ENCODE measurements at places on chromosomes 12 and 14.

DNA sequence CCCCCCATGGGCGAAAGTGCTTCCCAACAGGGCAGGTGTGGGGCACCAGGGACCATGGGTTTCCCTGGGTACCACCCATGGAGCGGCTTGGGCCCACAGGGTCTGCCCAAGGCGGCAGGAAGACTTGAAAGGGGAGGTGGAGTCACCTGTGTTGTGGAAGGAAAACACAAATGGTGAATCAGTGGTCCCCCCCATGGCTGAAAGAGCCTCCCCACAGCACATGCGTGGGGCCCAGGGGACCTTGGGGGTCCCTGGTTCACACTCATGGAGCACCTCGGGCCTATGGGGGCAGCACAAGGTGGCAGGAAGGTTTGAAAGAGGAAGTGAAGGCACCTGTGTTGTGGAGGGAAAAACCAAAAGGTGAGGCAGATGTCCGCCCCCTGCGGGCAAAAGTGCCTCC lies 581.9 kb downstream of the ALG10 start:
- DNase-seq, result no peak

- DNase-seq, result no peak
These were observed 27.2 kb downstream of the GLT8D2 start for GRCh38 chr12:104022786-104023185.

DNA sequence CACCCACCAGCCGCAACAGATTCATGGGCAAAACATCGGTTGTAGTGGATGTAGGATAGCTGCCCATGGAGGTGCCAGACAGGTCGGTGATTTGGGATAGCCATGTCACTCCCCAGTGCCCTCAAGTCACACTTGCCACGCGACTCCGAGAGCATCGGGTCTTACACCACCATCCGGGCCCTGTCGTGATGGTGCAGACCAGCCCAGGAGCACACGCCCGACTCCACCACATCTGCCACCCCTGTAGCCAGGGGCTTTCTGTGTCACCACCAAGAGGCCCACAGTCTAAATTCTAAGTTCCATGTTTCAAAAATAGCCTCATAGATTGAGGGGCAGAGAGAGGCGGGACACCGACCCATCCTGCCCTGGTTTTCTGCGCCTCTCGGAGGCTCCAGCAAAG lies 18.0 kb downstream of the FOXN4 start:
- no peak for DNase-seq

- DNase-seq, result no peak
These were observed 74.7 kb downstream of the NIN start for GRCh38 chr14:50756300-50756699.

DNA sequence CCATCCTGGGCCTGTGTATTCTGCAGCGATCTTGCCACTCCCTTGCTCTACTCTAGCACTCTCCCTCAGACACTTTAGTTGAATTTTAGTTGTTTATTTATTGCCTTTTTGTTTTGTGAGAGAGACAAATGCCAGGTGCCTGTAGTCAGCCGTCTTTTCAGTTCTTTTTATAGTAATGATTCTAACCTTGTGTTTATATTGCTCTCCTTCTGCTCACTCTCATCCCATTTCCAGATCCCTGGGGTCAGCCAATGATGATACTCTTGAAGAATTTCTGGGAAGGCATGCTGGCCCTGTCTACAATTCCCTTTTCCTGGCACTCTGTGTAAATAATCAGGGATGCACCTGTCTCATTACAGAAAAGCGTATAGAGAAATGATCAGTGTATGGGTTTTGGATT lies 334.1 kb upstream of the MIS18BP1 start:
- DNase-seq, result no peak

GRCh38 chr12:49888461-49889151 lies 15.1 kb downstream of the FAIM2 start:
- DNase-seq, result no peak

DNA sequence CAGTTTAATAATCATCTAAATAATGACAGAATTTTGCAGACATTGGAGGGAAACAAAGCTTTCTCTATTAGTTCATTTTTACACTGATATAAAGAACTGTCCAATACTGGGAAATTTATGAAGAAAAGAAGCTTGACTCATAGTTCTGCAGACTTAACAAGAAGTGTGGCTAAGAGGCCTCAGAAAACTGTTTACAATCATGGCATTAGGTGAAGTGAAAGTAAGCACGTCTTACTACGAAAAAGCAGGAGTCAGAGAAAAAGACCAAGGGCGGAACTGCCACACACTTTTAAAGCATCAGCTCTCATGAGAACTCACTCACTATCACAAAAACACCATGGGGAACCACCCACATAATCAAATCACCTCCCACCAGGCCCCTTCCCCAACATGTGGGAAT lies 804.4 kb downstream of the FLRT2 start:
- DNase-seq, result no peak

DNA sequence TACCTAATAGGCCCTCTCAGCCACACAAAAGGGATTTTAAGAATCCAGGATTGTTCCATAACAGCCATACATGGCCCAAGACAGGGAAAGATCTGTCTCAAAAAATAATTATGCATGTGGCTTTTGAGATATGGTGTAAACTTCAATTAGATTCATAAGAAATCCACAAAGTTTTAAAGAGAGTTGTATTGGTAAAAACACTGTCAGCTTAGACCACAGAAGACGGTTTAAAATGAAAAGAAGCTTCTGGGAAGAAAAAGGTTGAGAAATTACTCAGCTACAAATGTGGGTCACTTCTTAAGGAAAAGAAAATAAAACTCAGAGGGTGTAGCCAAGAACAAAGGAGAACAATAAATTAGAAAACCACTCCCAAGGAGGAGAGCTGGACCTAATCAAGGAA lies 191.4 kb downstream of the KIF26A start:
- DNase-seq, result no peak

DNA sequence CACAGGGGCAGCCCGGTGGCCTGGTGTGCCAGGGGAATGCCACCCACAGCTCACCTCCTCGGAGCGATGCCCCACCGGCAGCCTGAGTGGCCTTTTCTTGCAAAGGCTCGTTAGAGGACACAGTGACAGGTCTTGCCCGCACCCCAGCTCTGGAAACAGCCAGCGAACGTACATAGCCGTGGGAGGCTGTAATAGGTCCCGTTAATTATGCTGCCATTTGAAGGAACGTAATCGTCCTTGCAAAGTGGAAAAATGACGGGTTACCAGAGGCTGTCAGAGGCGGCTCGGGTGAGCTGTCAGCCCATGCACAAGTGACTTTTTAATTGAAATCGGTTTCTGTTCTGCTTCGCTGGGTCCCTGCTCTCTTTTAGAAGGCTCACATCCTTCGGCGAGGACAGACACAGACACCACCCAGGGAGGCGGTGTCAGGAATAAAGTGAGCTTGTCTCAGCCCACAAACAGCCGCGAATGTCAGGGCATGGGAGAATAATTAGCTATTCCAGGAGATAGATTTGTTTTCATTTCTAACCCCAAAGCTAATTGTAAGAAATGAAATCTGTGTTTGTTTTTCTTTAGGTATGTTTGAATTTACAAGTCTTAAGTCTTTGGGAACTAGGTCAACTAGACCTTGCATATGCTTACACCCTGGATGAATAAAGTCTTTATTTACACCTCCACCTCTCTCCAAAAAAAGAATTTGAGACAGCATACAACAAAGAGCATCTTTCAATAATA lies 77.2 kb upstream of the RFLNA start:
- peak; percentile 38 for DNase-seq

- DNase-seq, result no peak
These were observed 150.5 kb upstream of the BCL2L14 start for GRCh38 chr12:11920231-11920630.

- DNase-seq, result no peak
These were observed 174.6 kb upstream of the TBX3 start for GRCh38 chr12:114858388-114859146.

GRCh38 chr14:53432378-53432802 lies 279.3 kb upstream of the DDHD1 start:
- peak; percentile 63 for DNase-seq

DNA sequence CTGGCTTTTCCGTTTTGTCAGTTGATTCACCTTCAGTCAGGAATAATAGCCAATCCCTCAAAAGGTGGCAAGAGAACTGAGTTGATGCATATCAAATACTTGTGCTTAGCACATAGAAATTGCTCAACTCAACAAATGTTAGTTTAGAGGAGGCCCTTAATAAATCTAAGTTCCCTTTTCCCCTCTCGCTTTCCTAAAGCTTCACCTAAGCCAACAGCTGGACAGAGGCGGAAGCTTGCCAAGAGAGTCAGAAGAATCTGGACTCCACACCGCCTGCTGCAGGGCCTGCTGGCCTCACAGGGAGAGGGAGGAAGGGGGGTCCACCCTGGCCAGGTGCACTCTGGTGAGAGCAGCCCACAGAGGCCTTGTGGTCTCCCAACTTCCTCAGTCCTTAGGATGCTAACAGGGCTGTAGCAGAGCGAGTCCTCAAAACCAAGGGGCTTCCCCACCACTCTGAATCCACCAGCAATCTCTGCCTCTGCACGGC lies 213.1 kb downstream of the CHST11 start:
- no peak for DNase-seq

- DNase-seq, result no peak
These were observed 63.3 kb downstream of the ZFP36L1 start for GRCh38 chr14:68729556-68729955.

DNA sequence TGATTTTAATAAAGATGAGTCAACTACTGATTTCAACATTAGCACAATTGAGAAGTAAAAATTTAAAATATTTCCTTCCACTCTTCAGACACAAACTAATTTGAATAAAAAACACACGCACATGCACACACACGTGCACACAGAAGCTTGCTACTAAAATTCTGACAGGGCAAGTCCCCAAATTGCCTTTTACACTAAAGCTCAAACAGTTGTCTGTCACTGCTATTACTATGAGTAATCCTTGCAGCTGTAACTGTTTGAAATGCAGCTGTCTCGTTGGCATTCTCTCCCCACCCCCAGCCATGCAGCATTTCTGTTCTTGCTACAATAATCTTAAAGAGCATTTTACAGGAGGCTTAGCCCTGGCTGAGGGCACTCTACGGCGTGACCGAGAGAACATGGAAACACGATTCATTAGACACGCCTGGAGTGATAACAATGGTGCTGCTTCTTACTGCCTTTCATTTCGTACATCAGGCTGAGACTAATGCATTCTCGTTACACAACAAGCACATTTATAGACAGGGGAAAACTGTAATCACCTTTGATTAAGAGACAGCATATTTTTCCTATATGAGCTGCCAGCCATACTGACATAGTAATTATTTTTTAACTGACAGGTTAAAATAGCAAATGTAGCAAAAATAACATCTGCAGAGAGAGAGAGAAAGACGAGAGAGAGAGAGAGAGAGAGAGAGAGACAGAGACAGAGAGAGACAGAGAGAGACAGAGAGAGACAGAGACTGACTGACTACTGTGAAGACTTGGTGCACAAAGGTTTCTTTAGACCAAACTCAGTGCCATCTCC lies 153.8 kb downstream of the MED13L start:
- DNase-seq, result peak; percentile 93

DNA sequence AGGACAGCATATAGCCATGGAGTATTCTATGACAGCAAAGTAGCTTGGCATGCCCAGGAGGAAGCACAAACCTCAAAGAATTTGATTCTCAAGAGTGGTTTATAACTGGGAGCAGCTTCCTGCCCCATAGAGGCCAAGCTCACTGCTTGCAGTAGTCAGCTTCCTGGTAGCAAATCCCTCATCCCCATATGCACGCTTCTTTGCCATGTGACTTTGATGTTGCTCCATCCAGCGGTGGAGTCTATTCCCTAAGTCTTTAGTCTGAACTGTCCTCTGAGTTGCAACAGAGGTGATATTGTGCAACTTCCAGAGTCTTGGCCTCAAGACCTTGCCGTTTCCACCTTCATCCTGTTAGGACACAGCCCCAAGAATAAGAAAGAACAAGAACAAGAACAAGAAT lies 996.8 kb upstream of the TMEM132C start:
- no peak for DNase-seq

All from NCI-H1417 treated with DMSO at 0.1 percent for 48 hours (cell line).